SW480 (cell line): ENCODE measurements at places on chromosomes 1 and 21.
A peak's percentile ranks its signal among the peaks of the same experiment; 100 is the strongest.

- DNase-seq, result no peak
Observed at GRCh38 chr1:34796990-34797389, 4.2 kb downstream of the GJA4 start.

GRCh38 chr1:231059566-231060193 is 19.6 kb upstream of the FAM89A start:
- peak; percentile 36 for DNase-seq

GRCh38 chr1:182978151-182978853 is 25.3 kb upstream of the SHCBP1L start:
- no peak for DNase-seq

DNA sequence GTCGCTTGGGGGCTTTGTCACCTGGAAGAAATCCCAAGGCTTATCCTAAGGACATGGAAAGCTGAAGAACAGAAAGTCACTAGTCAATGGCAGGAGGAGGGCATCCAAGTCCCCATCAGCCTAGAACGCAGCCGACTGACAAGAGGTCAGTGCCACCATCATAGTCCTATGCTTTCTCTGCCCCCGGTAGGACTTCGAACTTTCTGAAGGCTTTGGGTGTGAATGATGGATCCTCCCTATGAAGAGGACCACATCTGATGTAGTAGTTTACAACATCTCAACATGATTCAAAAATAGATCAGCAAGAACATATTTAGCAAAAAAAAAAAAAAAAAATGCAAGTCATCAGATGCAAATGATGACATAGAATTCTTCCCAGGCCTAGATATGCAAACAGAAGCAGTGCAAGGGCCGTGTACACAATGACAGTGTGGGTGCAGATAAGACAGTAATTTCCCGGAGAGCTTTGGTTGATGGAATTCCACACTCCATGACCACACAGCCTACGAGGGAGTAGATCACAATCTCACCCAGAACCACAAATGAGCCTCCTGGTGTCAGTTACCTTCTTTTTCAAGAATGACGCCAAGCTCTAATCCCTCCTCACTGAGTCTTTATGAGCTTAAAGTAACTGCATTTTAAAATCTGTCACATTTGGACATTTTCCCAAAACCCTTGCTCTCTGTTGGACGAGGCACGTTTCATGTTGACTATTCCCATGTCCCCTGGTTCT is 88.2 kb downstream of the PSMG1 start:
- peak; percentile 50 for DNase-seq

DNA sequence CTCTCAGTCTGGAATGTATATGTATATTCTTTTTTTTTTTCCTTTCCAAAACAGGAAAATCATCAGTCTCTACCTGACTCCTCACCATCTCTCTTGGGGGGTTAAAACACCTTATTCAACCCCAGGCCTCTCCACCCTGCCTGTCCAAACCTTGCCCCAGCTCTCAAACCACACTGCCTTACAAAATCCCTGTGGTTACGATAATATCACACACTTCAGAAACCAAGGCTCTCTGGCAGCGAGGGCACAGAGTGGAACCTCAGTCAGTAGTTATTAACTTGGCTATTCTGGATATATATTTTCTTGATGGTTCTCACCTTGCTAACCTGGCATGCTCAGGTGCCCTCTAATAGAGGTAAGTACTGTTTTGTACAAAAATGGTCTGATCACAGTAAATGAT is 24.7 kb downstream of the KIAA0040 start:
- no peak for DNase-seq

- no peak for DNase-seq
Observed at GRCh38 chr21:36282568-36283230, 37.3 kb upstream of the MORC3 start.

- no peak for DNase-seq
Observed at GRCh38 chr1:152486400-152487006, 24.1 kb upstream of the LCE5A start.

- DNase-seq, result no peak
Observed at GRCh38 chr1:1602968-1603506, 3.1 kb upstream of the FNDC10 start.

DNA sequence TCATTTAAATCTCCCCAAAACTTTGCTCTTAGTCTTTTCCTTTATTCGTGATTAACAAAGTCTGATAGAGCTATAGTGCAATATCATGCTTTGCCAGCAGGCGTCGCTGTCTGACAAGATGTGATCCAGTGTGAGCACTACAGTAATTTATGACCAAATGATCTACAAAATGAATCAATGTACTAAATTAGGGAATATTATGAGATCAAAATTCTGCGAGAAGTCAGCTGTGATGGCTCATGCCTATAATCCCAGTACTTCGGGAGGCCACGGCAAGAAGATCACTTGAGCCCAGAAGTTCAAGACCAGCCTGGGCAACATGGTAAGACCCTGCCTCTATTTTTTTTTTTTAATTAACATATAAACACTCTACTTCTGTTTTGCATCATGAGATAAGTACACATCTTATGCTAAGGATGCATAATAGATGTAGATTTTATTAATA is 3.6 kb upstream of the SPSB1 start:
- peak; percentile 48 for DNase-seq

DNA sequence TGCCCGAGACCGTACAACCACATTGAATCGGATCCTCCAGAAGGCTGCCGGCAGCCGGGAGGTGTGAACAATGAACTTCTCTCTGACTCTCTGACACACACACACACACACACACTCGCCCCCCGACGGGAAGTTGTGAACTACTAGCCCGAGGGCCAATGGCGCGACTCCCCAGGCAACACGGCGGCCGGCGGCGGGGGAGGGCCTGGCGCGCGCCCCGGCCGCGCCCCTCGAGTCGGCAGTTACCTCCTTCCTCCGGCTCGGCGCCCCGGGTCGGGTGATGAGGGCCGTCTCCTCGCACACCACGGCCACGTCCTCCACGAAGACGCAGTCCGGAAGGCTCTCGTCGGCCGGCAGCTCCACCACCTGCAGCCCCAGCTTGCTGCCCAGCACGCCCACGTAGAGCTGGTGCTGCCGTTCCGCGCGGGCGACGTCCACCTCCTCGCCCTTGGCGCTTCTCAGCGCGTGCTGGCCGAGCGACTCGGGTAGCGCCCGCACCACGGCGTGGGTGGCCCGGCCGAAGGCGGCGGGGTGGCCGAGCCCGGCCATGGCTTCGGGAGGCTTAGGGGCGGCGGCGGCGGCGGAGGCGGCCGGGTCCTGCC is 361 bp downstream of the DDAH1 start:
- peak; percentile 68 for DNase-seq

DNA sequence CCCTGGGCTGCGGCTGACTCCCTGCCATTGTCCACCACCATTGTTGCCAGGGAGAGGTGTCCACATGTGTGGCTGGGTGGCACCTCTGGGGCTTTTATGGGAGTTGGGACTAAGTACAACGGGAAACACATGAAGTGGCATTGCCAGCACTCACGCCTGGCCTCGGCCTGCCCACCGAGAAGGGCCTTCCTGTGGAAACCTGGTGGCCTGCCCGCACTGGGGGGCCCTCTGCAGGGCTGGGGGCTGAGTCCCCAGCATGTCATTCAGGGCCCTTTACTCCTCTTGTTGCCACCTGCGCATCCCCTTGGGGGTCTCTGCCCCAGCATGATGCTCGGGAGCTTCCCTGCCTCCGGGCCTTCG is 35.5 kb upstream of the RUNX3 start:
- DNase-seq, result no peak

- DNase-seq, result no peak
Observed at GRCh38 chr1:55347866-55348265, 132.7 kb upstream of the USP24 start.

- no peak for DNase-seq
Observed at GRCh38 chr1:157653494-157653873, 47.1 kb downstream of the FCRL3 start.

GRCh38 chr1:228986093-228986904 is 251.0 kb downstream of the RHOU start:
- no peak for DNase-seq

DNA sequence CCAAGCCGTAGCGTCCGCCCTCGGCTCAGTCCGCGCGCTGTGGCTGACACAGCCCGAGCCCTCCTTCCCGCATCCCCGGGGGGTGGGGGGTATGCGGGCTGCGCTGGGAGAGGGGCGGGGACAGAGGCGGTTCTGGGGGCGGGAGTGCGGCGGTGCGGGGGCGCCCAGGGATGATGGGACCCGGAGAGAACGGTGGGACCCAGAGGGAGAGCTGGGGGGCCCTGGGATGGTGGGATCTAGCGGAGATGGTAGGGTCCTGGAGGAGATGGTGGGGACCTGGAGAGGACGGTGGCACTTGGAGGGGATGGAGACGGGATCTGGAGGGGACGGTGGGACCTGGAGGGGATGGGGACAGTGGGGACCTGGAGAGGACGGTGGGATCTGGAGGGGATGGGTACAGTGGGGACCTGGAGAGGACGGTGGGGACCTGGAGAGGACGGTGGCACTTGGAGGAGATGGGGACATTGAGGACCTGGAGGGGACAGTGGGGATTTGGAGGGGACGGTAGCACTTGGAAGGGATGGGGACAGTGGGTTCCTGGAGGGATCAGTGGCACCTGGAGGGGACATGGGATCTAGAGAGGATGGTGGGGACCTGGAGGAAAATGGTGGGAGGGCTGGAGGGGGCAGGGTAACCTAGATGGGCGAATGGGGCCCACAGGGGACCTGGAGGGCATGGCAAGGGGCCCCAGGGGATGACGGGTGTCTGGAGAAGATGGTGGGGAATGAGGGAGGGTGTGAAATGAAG is 477 bp downstream of the SNAP47 start:
- no peak for DNase-seq

GRCh38 chr1:8389958-8390535 is 72.1 kb downstream of the SLC45A1 start:
- no peak for DNase-seq

- peak; percentile 91 for DNase-seq
Observed at GRCh38 chr21:27480841-27481261, 514.0 kb upstream of the ADAMTS5 start.

DNA sequence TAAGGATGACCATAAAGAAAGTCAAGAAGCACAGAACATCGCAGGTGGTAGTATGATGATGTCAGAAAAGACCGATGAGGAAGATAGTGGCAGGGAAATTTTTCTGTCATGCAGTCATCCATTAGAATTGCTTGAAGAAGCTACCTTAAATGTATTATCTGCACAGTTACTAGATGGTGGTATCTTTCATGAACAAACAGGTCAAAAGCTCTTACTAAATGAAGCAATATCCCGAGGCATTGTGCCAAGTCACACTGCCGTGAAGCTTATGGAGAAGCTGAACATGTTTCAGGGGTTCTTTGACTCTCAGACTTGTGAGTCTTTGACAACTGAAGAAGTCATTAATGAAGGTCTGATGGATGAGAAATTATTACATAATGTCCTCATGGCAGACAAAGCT is 128.8 kb downstream of the MACF1 start:
- no peak for DNase-seq

- no peak for DNase-seq
Observed at GRCh38 chr1:187641015-187641414, 812.3 kb downstream of the PLA2G4A start.

DNA sequence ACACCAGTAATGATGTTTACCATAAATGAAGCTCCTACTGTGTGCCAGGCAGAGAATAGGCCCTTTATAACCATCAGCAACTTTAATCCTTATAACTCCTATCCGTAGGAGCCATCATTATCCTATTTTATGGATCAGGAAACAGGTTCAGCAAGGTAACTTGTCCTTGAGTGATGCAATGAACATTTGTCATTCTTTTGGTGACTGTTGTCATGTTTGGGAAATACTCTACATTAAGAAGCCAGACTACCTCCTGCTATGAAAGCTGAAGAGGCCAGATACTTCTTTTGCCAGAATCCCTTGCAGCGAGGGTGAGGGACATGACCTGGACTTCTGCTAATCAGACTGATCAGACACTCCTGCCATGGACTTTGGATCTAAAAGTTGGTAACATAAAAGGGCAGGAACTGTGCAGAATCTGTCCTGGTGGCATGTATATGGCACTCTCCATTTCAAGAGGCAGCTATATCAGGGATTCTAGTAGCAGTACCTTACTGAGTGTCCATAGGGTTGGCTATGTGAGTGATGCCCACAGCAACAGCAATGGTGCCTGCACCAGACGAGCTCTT is 33.1 kb upstream of the SRRM1 start:
- no peak for DNase-seq

- no peak for DNase-seq
Observed at GRCh38 chr1:204383163-204383904, 23.6 kb upstream of the PLEKHA6 start.

DNA sequence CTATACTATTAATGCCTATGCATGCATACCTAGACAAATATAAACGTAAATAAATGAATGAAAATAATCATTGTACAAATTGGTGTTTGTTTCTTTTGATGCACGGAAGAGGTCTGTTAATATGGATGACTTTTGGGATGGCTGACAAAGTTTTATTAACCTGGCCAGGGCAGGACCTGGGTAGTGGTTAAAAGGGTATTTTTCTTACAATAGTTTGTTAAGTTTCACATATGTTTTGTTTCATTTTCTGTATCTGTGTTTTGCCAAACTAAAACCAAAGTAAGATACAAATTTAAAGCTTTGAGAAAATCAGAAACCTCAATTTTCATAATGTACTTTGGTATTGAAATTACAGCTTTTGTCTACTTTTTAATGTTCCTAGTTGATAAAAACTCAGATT is 222.7 kb upstream of the OLFM3 start:
- DNase-seq, result no peak

DNA sequence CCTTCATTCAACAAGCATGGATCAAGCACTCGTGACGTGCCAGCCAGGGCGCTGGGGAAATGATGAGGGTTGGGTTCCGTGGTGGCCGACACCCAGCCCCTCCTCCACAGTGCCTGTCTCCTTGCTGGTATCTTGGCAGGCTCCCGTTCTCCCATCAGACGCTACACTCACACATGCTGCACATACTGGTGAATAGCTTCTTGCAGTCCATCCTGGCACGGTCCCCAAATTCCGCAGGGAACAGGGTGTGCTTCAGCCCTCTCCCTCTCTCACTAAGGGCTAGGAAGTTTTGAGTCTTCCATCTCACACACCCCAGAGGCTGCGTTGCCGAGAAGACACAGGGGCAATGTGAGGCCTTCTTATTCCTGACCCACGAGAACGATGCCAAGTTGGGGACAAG is 10.1 kb upstream of the MEF2D start:
- no peak for DNase-seq

- no peak for DNase-seq
Observed at GRCh38 chr1:114131526-114132220, 22.0 kb downstream of the SYT6 start.

GRCh38 chr1:32474954-32475353 is 10.1 kb downstream of the ZBTB8B start:
- no peak for DNase-seq

GRCh38 chr1:55402671-55403464 is 187.7 kb upstream of the USP24 start:
- DNase-seq, result no peak

- no peak for DNase-seq
Observed at GRCh38 chr1:246377625-246378153, 129.4 kb downstream of the SMYD3 start.

DNA sequence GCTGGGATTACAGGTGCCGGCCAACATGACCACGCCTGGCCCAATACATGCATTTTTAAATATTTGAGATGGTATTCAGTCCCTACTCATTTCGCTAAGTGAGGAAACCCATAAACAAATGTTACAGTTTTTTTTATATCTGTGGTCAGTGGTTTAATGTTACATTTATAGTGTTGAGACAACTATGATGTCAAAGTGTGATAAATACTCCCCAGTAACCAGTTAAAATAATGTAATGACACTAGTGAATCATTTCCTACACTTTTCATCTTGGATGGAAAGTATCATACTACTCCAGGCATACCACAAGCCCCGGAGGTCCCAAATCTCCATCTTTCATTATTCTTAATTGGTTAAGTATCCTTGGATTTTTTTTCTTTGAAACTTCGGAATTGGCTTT is 87.5 kb upstream of the KIF26B start:
- DNase-seq, result no peak

- DNase-seq, result no peak
Observed at GRCh38 chr1:209207126-209207700, 376.3 kb upstream of the CAMK1G start.
